ENCODE measurements at places on chromosomes 12 and 14.

GRCh38 chr12:93552427-93552826, 20.0 kb upstream of the SOCS2 start:
- H3K27me3 ChIP-seq: no peaks in the 10 kb centered on the region
- no peak for DNase-seq
- H3K27ac ChIP-seq: no peak overlapping the region

DNA sequence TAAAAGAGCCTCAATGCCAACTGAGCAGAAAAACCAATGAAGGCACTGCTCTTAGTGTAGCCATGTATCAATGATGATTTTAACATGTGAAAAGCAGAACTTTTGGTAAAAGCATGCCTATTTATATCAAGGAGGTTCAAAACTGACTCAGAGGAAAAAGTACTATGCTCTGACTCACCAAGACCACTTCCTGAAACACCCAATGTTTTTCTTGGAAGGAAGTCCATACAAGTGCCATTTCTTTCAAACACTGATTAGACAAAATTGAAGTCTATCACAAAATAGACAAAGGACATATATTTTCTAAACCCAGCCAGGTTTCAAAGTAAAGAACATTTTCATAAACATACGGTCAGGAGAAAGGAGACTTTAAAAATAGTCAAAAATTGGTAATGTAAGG, 88.6 kb downstream of the EPS8 start:
- no peak for DNase-seq
- H3K27me3 ChIP-seq: no peaks in the 10 kb centered on the region
- no peak overlapping the region for H3K27ac ChIP-seq
- H3K4me3 ChIP-seq: no peak overlapping the region

DNA sequence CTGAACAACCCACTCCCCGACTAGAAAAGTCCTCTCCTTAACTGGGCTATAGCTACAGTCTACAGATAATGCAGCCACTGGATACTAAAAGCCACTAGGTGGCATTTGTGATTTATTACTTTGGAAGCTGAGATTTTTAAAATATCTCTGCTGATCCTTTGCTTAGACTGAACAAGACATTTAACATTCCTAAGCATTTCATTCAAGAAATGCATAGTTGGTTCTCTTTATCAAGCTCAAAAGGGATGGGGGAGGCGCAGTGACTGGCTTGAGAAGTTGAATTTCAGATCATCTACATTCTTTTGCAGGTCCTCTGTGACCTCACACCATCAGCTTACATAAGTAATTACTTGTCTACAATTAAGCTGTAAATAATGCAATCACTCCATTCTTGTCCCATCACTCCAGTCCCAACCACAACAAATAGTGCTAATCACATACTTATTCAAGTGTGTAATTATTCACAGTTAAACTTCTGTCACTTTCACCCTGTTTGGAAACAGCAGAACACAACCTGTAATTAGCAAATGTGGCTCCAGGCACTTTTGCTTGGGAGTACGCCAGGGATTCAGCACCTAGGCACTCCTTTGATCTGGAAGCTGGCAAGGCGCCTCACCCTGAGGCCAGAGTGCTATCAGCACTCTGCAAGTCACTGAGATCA, 203.6 kb downstream of the NOVA1 start:
- no peak for DNase-seq
- H3K27me3 ChIP-seq: peaks cover 72% of the 10 kb centered on the region
- H3K4me3 ChIP-seq: no peak overlapping the region

DNA sequence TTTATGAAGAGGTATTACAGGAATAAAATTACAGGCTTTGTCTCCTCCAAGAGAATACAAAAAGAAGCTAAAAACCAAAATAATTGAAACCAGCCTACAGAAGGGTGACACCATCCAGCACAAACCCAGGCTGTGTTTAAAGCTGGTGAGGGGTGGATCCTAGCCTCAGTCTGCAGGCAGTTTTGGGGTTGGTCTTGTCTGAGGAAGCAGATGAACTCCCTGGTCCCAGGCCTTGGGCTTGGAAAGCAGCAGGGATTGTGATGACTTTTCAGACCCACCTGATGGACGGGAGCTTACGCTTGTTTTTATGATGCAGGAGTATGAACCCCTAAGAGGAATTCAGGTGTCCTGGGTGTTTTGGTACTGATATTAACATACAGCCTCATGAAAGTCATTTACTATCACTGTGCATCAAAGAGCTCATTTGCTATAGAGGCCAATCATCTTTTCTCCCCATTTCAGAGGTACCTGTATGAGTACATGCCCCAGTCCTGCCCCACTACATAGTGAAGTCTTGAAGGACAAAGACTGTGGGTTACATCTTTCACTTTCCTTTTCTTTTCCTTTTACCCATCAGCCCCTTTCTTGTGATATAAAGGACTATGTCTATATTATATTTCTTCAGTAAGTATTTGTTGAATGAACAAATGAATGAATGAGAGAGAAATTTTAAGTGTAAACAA, 18.1 kb downstream of the PRICKLE1 start:
- no peak overlapping the region for H3K27ac ChIP-seq
- H3K4me1 ChIP-seq: peaks cover 18% of the 10 kb centered on the region
- H3K36me3 ChIP-seq: no peaks in the 10 kb centered on the region

Measured in nephron progenitor cell (in vitro differentiated cells).